ENCODE measurements at places on chromosomes 11 and 22.
A peak's percentile ranks its signal among the peaks of the same experiment; 100 is the strongest.

DNA sequence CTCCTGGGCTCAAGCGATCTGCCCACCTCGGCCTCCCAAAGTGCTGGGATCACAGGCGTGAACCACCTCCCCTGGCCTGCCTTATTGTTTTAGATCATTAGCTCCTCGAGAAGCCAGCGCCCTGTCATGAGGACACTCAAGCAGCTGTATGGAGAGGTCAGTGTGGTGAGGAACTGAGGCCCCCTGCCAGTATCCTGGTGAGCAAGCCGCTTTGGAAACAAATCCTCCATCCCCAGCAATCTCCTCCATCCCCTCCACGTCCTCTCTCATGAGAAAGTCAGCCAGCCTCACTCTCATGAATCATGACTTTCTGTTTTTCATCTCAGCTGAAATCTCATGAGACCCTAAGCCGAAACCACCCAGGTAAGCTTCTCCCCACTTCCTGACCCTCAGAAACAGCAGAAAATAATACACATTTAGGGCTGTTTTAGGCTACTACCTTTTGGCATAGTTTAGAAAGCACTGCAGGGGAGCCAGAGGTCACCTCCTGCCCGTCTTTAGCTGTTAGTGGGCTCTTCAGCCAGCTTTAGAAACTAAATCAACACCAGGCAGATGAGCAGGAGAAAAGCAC is 56.0 kb downstream of the CTTN start:
- DNase-seq: no peak

DNA sequence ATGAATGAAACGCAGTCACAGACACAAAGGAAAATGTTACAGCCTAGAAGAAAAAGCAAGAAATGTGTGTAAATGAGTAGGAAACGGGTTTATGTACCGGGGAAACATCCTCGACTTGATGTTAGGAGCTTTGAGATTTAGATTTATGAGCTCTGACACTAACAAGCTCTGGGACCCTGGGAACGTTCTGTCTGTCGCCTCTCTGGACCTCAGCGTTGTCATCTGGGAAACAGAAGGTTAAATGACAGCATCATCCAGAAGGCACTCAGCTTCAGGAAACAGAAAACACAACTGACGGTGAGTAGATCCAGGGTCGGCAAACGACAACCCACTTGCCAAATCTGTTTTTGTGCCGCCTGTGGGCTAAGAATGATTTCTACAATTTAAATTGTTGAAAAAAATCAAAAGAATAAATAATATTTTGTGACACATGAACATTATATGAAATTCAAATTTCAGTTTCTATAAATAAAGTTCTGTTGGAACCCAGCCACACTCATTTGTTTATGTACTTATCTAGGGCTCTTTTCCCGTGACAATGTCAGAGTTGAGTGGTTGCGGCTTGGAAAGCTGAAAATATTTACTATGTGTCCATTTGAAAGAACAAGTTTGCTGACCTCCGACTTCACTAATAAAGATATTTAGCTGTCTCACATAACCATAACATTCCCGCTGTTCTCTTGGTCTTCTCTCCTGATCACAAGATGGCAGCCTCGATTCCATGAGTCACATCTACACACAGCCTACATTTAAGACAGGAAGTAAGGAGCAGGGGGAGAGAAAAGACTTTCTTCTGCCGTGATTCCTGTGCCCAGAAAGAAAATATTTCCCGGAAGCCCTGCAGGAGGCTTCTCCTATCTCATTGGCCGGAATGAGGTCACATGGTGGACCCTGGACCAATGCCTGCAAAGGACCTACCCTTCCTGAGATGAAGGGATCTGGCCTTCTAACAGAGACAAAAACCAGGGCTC is 47.1 kb upstream of the SYT13 start:
- DNase-seq: peak; percentile 80

DNA sequence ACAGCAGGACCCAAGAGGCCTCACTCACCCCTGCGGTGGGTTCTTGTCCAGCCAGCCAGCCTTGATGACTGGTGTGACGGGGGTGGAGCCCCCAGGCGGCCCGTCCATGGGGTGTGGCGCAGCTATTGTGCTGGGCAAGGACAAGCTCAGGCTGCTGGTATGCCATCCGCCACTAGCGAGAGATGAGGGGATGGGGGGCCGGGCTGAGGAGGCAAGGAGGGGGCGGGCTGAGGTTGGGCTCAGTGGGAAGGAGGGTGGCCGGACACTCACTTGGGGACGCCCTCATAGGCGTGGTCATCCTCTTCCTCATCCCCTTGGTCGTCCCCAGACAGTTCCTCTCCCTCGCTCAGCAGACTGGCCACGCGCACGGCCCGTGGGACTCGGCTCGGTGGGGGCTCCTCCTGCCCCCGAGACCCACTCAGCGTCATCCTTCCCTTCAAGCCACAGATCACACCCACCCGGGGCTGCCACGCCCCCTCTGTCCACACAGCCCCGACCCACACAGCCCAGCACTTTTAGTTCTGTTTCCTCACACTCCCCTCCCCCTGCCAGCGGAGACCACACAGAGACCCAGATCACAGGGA is 38.0 kb upstream of the PDE2A start:
- DNase-seq: no peak

DNA sequence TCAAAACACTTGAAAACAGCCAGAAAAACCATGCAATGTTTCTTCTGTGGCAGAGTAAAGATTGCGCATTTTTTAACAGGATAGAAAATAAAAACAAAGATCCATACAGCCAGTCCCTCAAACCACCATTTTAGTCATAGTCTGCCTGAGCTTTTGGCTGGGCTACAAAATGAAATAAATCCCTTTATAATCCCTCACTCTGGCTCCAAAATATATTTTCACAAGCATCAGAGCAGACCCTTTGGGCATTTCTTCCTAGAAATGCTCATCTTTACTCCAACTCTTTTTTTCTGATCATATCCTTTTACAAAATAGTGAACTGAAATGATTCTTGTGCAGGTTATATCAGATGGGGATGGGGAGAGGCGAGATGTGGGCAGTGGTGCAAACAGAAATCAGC is 31.8 kb upstream of the LMO2 start:
- no peak for DNase-seq

- DNase-seq: no peak
These were observed 45.8 kb upstream of the SLN start for GRCh38 chr11:107757661-107758060.

DNA sequence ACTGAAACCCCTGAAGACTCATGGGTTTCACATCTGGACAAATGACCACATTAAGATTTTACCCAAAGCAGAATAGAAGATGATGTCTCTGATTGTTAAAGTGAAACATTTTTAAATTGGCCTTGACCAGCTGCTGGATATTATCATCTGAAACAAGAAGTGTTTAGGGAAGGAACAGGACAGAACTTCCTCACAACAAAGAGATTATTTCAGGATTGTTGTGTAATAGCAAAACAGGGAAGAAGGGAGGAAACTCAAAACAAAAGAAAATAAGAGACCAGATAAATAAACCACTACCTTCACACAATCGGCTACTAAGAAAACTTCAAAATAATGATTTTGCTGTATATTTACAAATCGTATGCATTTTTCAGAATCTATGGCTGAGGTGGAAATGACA is 319.2 kb upstream of the API5 start:
- DNase-seq: no peak

- DNase-seq: no peak
These were observed 500.5 kb downstream of the FAM181B start for GRCh38 chr11:82233201-82233600.

DNA sequence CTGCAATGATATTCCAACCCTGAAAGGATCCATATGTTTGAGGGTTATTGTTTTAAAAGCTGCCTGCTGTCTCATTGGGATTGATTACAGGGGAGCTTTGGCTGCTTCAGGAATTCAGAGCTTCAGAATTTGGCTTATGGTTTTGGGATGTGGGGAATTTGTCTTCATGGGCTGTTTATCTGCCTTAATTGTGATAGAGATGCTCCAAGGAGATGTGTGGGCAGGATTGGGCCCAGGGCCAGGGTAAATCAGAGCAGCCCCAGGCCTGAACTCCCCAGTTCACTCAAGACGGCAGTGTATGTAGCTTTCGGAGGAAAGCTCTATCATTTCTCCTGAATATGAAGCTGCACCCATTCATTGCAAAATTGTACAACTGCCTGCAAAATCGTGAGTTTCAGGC is 88.5 kb downstream of the ALX4 start:
- DNase-seq: no peak

- DNase-seq: no peak
These were observed 86.5 kb downstream of the ANO3 start for GRCh38 chr11:26418386-26418912.

DNA sequence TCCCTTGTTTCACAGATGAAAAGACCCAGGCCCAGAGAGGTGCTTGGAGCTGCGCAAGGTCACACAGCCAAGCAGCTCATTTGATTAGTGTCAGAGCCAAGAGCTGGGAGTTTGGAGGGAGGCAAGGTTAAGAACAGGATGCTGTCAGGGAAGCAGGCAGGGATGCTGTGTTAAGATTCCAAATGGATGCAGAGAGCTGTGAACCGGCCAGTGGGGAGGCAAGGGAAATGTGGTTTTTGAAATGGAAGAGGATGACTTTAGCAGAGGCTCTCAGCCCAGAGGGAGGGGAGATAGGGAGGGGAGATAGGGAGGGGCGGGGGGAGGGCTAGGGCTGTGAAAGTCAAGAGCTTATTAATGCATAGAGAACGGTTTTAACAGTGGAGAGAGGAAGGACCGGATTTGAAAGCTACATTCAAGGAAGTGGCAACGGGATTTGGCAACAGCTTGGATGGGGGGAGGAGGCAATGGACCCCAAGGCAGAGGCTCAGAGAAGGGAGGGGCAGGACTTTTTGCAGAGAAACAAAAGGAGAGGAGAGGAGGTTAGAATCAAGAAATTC is 13.0 kb downstream of the RTN4RL2 start:
- DNase-seq: no peak

- no peak for DNase-seq
These were observed 40.1 kb upstream of the CARD18 start for GRCh38 chr11:105179542-105180278.

DNA sequence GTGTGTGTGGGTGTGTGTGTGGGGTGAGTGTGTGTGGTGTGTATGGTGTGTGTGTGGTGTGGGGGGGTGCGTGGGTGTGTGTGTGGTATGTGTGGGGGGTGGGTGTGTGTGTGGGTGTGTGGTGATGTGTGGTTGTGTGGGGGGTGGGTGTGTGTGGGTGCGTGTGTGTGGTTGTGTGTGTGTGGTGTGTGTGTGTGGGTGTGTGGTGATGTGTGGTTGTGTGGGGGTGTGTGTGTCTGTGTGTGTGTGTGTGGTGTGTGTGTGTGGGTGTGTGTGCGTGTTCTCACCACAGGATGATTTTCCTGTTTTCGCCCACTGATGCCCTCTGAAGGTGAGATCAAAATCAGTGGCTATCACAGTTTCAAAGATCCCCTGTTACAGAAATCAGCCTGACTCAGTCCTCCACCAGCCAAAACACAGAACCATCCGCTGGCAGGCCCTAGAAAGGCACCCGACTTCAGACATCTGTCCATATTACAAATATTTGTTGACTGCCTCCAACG is 24.7 kb downstream of the CPT1A start:
- DNase-seq: no peak

Measured in iPS-NIHi11 (cell line).